ENCODE measurements at places on chromosomes 16 and 17. TPM values are rescaled to one million over a fixed set of nuclear protein-coding genes. Genes with fewer than 3 reads are reported as not detected.

DNA sequence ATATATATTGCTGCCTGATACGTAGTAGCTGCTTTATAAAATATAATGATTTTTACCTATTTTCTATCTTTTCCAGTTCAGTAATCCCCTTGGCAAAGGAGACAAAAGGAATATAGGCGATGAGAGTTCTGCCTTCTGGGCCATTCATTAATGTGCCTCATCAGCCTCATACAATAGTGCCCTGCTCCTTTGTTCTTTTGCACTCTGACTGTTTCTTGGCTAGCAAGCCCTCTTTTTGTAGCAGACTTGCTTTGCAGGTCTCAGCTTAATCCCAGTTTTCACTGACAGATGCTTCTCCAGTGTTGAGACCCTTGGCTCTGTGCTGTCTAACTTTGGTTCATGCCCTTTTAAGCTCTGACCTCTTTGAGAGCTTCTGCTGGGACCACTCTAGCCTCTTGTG is 10.4 kb downstream of the HSD17B2 start:
- DNase-seq: no peak

DNA sequence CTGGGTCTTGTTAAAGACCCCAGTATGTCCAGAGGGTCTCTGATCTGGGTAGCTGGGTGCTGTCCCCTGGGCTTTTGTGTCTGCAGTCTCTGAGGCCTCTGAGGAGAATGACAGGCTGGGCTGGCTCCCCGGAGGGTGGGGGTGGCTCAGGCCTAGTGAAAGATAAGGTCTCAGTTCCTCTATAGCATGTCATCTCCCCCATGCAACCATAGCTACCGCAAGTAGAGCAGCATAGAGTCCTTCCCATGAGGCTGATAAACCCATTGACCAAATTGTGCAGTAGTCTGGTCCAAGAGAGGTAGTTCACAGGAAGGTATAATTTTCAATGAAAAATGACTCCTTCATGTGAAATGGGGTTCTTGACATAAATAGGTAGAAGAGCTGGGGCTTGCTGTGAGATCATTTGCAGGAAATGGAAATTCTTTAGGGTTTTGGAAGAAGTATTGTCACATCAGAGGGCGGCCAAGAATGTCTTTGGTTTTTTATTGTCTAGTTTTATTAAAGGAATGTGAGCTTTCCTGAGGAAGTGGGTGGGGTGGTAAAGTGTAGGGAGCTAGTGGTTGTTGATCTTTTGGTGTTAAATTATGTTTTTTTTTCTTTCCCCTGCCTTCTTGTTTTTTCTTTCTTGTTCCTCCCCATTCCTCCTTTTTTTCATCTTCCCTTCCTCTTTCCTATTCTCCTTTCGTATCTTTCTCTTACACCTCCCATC is 21.0 kb downstream of the SLC7A6OS start:
- no peak for DNase-seq

GRCh38 chr16:48381201-48381600 is 4.0 kb downstream of the SIAH1 start:
- DNase-seq: no peak

DNA sequence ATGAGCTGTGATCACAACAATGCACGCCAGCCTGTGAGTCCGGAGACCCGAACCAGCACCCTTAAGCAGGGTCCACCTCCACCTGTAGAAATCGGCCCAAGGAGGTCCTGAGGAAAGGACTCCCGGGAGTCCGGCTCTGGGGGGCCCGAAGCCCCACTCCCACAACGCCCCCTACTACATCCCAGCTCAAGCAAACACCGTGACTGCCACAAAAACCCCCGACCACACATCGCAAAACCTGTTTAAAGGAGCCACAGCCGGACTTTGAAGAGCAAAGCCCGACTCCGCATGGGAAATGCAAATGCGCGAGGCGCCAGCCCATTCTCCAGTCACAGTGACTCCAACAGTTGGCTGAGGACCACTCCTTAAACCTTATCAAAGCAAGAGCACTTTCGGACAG is 682.4 kb downstream of the KCNJ18 start:
- no peak for DNase-seq

- DNase-seq: no peak
Measured at GRCh38 chr16:11141409-11142260, 114.4 kb downstream of the SOCS1 start.

- DNase-seq: no peak
Measured at GRCh38 chr16:5838071-5838470, 740.5 kb upstream of the EEF2KMT start.

Gene PLXDC1
- 2.5 TPM for polyA plus RNA-seq

Gene GPR179
- not detected for polyA plus RNA-seq

Gene NUTF2
- 130 TPM for polyA plus RNA-seq

Gene OTOA
- not detected for polyA plus RNA-seq
